NCI-H2171 treated with DMSO at 0.1 percent for 48 hours (cell line): ENCODE measurements at places on chromosomes 3 and 15.

- DNase-seq = no peak
Observed at GRCh38 chr15:60744826-60745460, 266.0 kb upstream of the ICE2 start.

DNA sequence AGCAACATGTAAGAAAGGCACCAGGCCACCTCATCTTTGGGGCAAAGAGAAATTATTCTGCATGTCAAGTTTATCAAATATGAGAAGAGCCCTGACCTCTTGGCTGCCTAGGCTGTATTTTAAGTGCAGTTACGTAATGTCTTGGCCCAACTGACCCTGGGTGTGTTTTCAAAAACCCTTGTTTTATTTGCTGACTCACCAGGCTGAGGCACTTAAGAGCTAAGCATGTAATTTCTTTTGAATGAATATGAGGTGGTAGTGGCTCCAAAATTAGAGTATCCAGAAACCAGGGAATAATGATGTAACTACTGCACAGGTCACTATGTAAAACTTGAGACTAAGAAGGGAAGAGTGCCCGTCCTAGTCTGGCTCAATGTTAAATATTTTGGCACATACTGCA is 24.3 kb downstream of the PGPEP1L start:
- no peak for DNase-seq

DNA sequence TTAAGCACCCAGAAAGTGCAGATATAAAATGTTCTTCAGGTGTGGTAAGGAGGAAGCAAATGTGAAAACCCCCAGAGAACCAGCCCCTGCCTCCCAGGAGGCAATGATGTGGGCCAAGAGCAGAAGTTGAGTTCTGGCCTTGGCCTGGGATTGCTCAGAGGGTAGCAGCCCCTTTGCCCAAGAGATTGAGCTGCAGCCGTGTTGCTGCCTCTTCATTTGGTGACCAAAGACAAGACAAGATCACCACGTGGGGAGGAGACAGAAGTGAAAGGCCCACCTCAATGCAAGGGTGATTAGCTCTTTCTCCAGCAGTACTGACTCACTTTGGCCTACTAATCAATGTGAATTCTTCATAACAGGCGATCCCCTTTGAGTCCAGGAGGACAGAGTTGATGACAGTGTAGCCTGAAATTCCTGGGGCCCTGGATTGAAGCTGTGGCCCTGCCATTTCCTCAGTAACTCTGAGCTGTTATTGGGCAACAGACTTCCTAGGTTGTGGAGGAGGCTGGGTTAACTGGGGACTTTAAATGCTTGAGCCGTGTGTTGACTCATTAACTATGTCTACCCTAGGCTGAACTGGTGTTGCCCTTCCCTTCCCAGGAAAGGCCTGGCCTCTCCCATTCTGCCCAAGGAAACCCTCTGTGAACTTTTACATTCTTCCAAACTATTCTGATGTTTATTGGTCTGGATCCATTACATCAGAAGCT is 86.5 kb downstream of the ST6GAL1 start:
- DNase-seq = no peak

DNA sequence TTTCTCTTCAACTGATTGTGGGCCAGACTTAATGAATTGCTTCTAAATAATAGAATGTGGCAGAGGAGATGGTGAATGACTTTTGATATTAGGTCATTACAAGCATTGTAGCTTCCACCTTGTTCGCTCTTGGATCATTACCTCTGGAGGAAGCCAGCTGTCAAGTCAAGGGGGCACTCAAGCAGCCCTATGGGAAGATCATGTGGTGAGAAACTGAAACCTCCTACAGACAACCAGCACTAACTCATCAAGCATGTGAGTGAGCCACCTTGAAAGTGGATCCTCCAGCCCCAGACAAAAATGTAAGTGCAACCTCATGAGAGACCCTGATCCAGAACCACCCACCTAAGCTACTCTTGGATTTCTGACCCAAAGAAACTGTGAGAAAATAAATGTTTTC is 109.8 kb upstream of the TBC1D5 start:
- peak; percentile 50 for DNase-seq

GRCh38 chr3:183477801-183478456 is 49.5 kb upstream of the MCF2L2 start:
- DNase-seq = peak; percentile 93
